ENCODE measurements at places on chromosomes 6 and 20.

- no peak for DNase-seq
Measured at GRCh38 chr6:132993738-132994137, 179.4 kb downstream of the RPS12 start.

DNA sequence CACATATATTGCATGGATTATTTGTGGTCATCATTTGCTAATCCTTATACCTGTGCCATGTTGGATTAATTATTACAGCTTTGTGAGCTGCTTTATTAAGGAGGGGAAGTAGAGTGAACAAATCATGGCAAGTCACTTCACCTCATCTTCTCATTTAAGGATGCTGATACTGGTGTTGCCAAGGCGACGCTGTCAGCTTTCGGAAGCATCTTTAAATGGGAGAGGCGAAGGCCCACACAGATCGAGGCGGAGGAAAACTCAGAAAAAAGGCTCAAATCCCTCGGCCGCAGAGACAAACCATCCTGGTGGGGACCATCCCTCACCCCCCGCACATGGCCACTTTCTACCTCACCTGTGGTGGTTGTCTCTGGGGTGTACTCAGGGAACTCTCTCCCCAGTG, 34.8 kb downstream of the FAM110A start:
- no peak for DNase-seq

DNA sequence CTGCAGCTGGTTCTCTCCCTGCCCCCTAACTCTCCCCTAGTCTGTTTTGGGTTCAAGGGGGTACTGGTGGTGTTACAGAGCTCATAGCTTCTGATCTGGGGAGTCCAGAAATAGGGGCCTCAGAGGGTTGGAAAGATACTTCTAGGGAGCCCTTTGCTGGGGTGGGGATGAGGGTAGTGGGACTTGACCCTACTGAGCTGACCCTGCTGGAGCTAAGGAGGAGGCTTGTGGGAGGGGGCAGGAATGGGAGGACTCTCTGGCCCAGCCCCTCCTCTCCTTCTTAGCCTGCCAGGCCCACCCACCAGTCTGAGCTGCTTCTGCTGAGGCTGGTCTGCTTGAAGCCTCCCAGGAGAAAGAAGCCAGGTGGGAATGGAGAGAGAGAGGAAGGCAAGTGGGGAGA, at the start of gene EGFL8:
Gene EGFL8 (plus strand): TSS at position 301 of the 400 bp plus-strand sequence. CDS start 1,571 bp downstream, outside the sequence.
- no peak for DNase-seq

- no peak for DNase-seq
Measured at GRCh38 chr20:59221049-59221706, 57.6 kb downstream of the ZNF831 start.

- DNase-seq = no peak
Measured at GRCh38 chr6:85078058-85078457, 313.7 kb upstream of the TBX18 start.

GRCh38 chr6:32664827-32665362, 1.6 kb downstream of the HLA-DQB1 start:
- no peak for DNase-seq

DNA sequence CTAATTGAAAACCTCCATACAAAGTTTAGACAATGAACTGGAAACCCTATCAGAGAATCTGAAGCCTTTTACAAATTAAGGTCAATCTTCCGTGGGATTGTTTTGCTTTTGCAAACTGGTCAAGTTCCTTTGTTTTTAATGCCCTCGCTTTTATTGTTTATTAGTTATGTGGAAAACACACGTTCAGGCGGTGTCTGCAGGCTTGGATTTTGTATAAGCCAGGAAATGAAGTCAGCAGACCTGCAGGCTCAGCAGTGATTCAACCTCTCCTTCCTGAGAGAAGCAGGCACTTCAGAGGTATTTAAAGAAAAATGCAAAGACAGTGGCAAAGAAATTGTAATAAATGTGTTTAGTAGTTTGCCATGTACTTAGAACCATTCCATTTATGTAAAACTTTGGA, 103.4 kb upstream of the PDE10A start:
- no peak for DNase-seq

DNA sequence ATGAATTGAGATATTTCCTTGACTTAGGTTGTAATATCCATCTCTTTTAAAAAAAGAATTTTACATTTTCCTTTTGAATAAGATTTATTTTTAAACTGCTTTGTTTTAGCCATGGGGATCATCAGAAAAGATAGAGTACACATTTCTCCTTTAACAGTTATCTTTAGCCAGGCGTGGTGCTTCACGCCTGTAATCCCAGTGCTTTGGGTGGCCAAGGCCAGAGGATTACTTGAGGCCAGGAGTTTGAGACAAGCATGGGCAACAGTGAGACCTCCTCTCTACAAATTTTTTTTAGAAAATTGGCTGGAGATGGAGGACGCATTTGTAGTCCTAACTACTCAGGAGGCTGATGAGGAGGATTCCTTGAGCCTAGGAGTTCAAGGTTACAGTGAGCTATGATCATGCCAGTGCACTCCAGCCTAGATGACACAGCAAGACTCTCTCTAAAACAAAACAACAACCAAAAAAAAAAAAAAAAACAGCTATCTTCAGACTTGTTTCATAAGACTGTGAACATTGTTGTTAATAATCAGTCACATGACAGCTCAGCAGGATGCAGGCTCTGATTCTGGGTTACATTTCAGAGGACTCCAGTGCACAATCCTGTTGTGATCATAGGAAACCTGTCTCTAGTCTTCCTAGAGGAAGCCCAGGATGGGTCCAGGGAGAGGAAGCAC, 2.0 kb upstream of the SLC17A3 start:
- DNase-seq = no peak

GRCh38 chr6:152977556-152977955, 5.3 kb downstream of the FBXO5 start:
- DNase-seq = no peak

DNA sequence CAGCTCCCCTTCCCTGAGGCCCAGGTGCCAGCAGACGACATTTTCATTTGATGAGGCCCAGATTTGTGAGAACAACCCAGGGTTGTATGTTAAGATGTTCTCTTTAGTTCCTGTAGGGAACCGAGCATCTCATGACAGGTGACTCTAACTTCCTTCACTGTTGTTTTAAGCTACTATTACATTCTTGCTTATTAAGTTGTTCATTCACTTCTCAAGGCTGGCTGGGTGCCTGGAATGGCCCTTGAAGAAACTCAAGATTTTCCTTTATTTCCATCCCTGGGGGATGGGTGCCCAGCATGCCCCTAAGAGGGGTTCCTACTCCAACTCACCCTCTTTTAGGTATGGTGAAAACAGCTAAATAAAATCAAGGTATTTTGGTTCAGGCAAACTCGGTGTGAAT, 111.5 kb upstream of the SYNDIG1 start:
- DNase-seq = no peak

GRCh38 chr6:14606353-14606752, 488.8 kb downstream of the CD83 start:
- DNase-seq = no peak

GRCh38 chr6:170128346-170128745, 162.5 kb downstream of the DLL1 start:
- DNase-seq = no peak
